Natural killer cell (primary cell): ENCODE measurements at places on chromosomes 12 and 14. TPM values are rescaled to one million over a fixed set of nuclear protein-coding genes. Genes with fewer than 3 reads are reported as not detected.
A peak's percentile ranks its signal among the peaks of the same experiment; 100 is the strongest.

Gene WNT1
- total RNA-seq = 1.7 TPM

Gene WDR20
- total RNA-seq = 55.5 TPM

Gene GALNT6
- 19.3 TPM for total RNA-seq

Gene FZD10
- not detected for total RNA-seq

Gene CD69
- 990 TPM for total RNA-seq

Gene KCNA5
- total RNA-seq = not detected

Gene RHOJ
- total RNA-seq = not detected

Gene DCAF4
- total RNA-seq = 16.5 TPM

Gene DCP1B
- total RNA-seq = 4.7 TPM

Gene NFE2
- 15.4 TPM for total RNA-seq

Gene BEGAIN
- total RNA-seq = 1.3 TPM

Gene CMA1
- not detected for total RNA-seq

Gene SCN8A
- 0.65 TPM for total RNA-seq

Gene PRPF40B
- total RNA-seq = 6.8 TPM

Gene KITLG
- not detected for total RNA-seq

- H3K27ac ChIP-seq = no peak overlapping the region
- H3K27me3 ChIP-seq = no peaks in the 10 kb centered on the region
- no peak overlapping the region for H3K4me3 ChIP-seq
- no peak for DNase-seq
- peaks cover 39% of the 10 kb centered on the region for H3K4me1 ChIP-seq
Observed at GRCh38 chr14:69660344-69661193, 49.2 kb downstream of the SUSD6 start.

DNA sequence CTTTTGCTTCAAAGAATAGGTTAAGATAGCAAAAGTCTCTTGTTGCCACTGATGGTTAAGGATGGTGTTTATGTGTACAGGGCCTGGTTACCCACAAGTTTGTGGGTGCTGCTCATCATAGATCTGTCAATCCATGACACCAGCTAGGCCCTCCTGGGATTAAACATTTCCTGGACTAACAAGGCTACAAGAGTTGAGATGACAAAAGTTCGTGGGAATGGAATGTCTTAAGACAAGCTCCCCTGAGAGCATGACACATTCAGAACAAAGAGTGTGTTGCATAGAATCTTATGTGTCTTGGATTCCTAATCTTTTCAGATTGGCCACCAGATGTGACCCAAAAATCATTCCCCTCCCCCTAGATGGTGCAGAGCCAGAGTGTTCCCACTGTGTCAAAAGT is 592.5 kb upstream of the USP15 start:
- no peak for DNase-seq
- no peak overlapping the region for H3K4me3 ChIP-seq
- no peaks in the 10 kb centered on the region for H3K4me1 ChIP-seq
- no peaks in the 10 kb centered on the region for H3K27me3 ChIP-seq
- no peak overlapping the region for H3K27ac ChIP-seq

DNA sequence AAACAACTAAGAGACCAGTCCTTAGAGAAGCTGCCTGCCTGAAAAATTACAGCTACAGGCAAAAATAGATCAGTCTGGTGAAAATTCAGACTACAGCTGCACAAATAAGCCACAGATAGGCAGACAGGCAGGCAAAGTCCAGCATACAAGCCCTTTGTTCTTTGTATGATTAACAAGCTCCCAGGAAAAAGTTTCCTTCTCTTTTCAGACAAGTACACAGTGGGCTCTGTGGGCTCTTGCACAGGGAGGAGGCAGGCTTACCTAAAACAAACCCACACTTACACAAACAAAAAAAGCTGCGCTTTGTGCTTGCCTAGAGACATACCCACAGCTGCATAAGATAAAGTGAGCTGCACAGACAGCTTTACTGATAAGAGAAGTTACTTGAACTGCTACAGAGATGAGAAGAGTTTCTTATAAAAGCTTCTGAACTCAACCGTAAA is 7.7 kb downstream of the OR6C68 start:
- no peak overlapping the region for H3K27ac ChIP-seq
- no peak overlapping the region for H3K4me3 ChIP-seq
- peaks cover 3% of the 10 kb centered on the region for H3K27me3 ChIP-seq
- H3K4me1 ChIP-seq = no peaks in the 10 kb centered on the region

- no peak overlapping the region for H3K4me3 ChIP-seq
- DNase-seq = no peak
- no peak overlapping the region for H3K27ac ChIP-seq
- no peaks in the 10 kb centered on the region for H3K36me3 ChIP-seq
- H3K4me1 ChIP-seq = no peaks in the 10 kb centered on the region
Observed at GRCh38 chr12:95642583-95642982, 91.3 kb upstream of the USP44 start.

DNA sequence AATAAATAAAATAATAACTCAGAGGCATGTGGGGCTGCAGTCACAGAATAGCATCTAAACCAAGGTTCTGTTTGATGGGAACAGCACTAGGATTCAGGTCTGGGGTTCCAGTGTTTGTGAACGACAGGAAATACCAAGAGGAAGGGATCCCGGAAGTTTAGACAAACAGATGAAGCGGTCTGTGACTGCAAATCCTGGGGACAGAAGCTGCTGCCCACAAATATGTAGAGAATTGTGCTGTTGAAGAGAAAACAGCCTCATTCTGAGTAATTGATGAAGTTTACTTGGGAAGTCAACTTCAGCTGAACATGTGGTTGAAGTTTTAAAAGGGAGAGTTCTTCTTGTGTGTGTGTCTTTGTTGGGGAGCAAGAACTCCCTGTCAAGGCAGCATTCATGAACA is 98.4 kb upstream of the TBX5 start:
- no peak overlapping the region for H3K4me3 ChIP-seq
- no peaks in the 10 kb centered on the region for H3K27me3 ChIP-seq
- no peaks in the 10 kb centered on the region for H3K36me3 ChIP-seq
- DNase-seq = no peak

GRCh38 chr12:114397978-114398881 is 7.7 kb downstream of the TBX5 start:
- H3K27ac ChIP-seq = no peak overlapping the region
- H3K36me3 ChIP-seq = no peaks in the 10 kb centered on the region
- no peaks in the 10 kb centered on the region for H3K4me1 ChIP-seq
- DNase-seq = no peak

GRCh38 chr14:71166180-71166837 is 259.1 kb downstream of the PCNX1 start:
- peak; percentile 33 for DNase-seq
- H3K4me1 ChIP-seq = peaks cover 14% of the 10 kb centered on the region
- no peak overlapping the region for H3K4me3 ChIP-seq
- H3K27ac ChIP-seq = no peak overlapping the region
- no peaks in the 10 kb centered on the region for H3K27me3 ChIP-seq

DNA sequence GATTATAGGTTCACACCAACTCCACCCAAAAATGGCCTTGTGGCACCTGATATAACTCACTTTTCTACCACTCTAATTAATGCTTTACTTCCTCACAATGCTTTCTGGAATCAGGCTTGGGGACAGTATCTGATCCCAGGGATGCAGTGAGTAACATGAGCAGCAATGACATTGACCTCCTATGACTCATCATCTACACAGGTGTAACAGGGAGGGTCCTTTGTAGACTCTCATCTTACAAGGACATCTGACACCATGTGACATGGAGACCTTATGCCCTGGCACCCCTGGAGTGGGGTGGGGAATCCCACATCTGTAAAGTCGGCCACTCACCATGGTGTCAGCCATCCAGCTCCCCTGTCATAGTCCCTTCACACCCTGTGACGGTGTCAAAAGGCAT is 586.4 kb downstream of the MED13L start:
- H3K4me1 ChIP-seq = no peaks in the 10 kb centered on the region
- H3K27ac ChIP-seq = no peak overlapping the region
- no peak overlapping the region for H3K4me3 ChIP-seq

- peaks cover 4% of the 10 kb centered on the region for H3K4me1 ChIP-seq
- no peak for DNase-seq
- no peaks in the 10 kb centered on the region for H3K36me3 ChIP-seq
- H3K27me3 ChIP-seq = no peaks in the 10 kb centered on the region
Observed at GRCh38 chr12:66241061-66242043, 52.3 kb downstream of the IRAK3 start.

DNA sequence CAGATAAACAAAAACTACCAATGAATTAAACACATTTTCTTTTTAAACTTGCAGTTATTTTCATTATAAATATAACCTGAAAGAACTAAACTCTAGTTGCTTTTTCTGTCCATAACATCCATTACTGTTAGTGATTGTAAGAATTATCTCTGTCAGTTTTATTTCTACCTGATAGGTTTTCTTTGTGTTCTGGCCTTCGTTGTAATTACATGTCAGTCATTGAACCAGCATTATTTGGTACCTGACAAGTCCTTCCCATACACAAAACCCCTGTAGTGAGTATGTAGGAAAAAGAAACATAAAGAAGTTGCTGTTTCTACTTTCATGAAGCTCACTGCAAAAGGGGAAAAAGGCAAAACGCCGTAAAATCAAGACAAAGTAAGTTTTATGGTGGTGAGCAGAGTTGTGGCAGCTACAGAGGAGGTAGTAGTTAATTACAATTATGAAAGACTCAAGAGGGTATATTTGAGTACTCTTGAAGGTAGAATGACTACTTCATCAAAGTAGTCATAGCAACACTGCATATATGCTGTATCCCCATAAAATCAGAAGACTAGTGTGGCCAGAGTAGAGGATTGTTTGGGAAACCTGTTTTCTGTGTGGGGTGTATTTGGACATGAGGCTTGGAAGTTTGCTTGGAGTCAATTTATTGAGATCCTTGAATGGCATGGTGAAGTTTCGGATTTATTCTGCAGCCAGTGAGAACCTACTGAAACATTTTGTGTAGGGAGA is 102.8 kb downstream of the SLC5A8 start:
- H3K36me3 ChIP-seq = no peaks in the 10 kb centered on the region
- no peak overlapping the region for H3K4me3 ChIP-seq
- H3K4me1 ChIP-seq = no peaks in the 10 kb centered on the region
- H3K27me3 ChIP-seq = no peaks in the 10 kb centered on the region
- no peak overlapping the region for H3K27ac ChIP-seq

DNA sequence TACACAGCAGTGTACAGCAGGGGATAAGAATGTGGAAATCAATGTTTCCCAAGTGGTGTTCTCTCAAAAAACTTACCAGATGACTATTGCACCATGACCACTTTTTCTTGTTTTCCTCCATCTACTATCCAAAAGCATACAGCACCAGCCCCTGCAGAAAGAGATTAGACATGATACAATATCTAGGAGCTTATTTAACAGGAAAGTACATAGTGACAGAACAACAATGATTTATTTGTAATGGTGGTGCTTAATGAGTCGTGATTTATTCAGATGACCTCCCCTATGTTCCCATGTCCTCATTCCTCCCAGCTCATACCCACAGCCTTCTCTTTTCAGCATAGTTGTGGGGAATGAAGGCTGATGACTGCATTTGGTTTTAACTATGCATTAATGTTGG is 413.6 kb downstream of the BTG1 start:
- DNase-seq = no peak
- H3K4me1 ChIP-seq = no peaks in the 10 kb centered on the region
- no peaks in the 10 kb centered on the region for H3K27me3 ChIP-seq
- no peak overlapping the region for H3K27ac ChIP-seq

GRCh38 chr14:21106498-21107282 is 5.8 kb downstream of the TMEM253 start:
- H3K4me3 ChIP-seq = no peak overlapping the region
- H3K36me3 ChIP-seq = no peaks in the 10 kb centered on the region
- H3K27me3 ChIP-seq = no peaks in the 10 kb centered on the region

- H3K4me1 ChIP-seq = peaks cover 5% of the 10 kb centered on the region
- no peak overlapping the region for H3K4me3 ChIP-seq
- no peaks in the 10 kb centered on the region for H3K36me3 ChIP-seq
- H3K27me3 ChIP-seq = no peaks in the 10 kb centered on the region
Observed at GRCh38 chr12:79563021-79563740, 127.6 kb downstream of the PAWR start.

- no peaks in the 10 kb centered on the region for H3K36me3 ChIP-seq
- no peak overlapping the region for H3K4me3 ChIP-seq
- no peak for DNase-seq
- H3K27me3 ChIP-seq = no peaks in the 10 kb centered on the region
- no peak overlapping the region for H3K27ac ChIP-seq
- H3K4me1 ChIP-seq = no peaks in the 10 kb centered on the region
Observed at GRCh38 chr12:91902860-91903683, 242.6 kb downstream of the BTG1 start.
